ENCODE measurements at places on chromosomes 1 and 21.

DNA sequence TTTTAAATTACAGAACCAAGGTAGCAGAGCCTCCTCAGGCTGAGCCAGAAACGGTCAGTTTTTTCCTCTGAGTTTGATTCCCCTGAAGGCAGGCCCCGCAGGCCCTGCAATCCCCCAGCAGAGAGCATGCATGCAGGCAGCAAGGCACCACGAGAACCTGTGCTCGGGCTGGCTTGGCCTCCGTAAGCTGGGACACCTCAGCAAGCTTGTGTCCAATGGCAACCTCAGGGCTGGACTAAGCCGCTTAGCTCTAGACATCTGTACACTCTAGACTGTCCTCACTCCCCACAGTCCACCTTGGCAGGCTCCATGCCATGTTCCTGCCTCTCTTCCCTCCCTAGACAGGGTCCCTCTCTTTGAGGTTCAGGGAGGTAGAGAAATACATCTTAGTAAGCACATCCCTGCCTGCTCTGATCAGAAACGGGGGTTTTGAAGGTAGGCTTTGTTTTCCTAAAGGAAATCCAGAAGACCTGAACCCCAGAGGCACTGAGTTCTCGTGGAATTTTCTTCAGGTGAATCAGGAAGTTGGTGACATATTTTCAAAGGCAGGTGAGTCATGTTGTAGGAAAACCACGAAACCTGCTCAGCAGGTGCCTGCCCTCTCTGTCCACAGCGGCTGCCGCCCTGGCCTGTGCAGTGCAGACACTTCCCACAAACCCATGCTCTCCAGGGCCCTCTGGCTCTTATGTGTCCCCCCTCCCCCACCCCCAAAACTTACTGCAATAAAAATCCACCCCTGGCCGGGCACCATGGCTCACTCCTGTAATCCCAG, 7.0 kb downstream of the TMEM63A start:
- DNase-seq, result no peak

DNA sequence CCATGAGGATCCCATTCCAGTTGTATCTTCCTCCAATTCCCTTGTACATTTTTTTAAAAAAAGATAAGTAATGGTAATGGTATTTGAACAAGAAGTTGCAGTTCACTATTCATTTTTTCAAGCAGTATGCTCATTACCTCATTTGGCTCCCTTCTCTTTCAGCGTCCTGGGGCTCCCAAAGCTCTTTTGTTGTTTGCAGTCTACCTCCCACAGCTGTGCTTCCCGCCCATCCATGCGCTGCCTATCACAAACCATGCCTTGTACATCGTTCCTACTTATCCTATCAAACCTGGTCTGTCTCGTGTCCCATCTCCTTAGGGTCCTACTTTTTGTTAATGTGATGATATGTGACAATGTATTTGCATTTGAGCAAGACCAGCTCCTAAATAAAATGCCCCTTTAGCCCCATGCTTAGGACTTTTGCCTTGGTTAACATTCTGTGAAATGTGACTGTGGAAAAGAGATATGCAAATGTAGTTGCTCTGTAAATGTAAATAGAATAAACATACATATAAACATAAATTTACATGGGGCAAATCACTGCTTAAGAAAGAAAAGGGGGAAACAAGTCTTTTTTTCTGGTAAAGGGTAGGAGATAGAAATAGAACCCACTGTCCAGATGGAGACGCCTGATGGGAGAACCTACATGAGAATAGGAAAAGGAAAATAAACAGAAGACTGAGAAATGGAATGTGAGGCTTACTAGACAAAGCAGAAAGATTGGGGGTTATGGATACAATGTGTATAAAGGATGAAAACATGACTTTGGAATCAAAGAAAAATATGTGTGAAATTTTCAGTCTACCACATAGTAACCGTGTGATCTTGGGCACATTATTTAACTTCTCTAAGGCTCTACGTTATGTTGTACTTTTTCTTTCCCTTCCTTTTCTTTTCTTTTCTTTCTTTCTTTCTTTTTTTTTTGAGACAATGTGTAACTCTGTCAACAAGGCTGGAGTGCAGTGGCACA, 59.8 kb upstream of the PLXNA2 start:
- no peak for DNase-seq

DNA sequence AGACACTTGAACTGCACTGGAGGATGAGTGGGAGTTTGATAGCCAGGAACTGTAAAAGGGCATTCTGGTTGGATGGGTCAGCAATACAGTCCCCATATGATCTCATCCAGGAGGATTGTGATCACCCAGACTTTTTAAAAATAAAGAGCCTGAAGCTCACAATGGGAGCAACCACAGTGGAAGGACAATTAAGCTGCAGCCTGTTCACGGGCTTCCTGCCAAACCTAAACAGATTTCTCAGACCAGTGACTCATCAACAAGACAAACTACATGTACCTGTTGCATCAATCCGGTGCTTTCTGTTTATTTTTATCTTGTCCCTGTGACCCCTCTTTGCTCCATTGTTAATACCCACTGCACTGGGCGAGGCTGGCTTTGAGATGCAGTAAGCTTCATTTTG, 52.3 kb downstream of the PAPPA2 start:
- DNase-seq, result no peak

DNA sequence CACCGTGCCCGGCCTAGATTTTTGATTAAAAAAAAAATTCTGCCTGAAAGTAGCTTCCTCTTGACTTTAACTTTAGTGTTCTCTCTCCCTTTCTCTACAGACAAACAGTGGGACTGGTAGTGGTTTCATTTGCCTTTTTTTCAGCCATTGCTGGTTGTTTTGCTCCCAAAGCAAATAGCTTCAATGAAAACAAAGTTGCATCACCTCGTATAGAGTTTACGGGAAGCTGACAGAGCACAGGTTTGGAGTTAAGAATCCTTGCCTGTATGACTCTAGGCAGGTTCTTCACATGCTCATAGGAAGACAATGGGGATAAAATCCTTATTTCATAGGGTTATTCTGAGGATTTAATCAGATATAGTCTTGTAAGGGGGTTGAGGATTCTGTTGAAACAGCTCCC, 21.6 kb downstream of the AADACL4 start:
- no peak for DNase-seq

GRCh38 chr1:6960291-6960811, 175.1 kb downstream of the CAMTA1 start:
- DNase-seq, result no peak

GRCh38 chr1:205700865-205701401, 20.6 kb upstream of the SLC45A3 start:
- DNase-seq, result no peak

DNA sequence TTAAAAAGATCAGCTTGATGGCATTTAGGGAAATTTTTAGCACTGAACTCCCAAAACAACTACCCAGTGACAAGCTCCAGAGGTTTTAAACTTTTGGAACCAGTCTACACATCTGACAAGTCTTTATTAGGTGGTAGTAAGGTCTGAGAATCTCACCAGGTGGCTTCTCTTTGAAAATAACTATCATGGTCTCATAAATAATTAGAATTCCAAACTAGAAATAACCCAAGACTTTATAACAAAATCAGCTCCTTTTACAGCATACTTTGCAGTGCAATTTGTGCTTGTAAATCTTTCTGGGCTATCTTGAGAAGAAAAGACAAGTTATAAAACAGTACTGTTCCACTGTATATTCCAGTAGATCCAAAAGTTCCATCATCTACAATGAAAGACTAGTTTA, 108.7 kb downstream of the LTN1 start:
- no peak for DNase-seq

DNA sequence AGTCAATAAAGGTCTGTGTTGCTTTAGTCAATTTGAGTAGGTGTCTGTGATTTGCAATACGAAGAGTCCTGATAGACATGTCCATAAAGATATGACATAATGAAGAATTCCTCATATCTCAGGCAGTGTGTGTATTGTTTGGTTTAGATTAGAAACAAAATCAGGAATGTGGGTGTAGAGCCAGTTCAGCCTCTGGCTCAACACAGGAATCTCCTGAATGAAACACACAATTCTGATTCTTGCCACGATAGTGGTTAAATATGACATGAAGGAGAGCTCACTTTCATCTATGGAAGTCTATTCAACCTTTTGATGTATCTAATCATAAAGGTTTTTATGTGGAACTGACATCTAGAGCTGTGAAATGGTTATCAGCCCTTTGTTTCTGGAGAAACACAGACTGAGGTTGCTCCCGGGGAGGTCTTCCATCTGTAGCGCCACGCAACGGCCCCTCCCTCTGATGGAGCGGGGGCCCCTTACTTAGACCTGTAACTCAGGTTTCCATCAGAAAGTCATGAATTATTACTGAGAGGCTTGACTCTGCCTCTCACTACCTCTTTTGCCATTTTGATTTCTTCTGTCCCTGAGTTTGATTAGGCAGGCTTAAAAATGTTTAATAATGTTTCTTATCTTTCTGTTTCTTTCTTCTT, 19.5 kb downstream of the TSPAN2 start:
- no peak for DNase-seq

DNA sequence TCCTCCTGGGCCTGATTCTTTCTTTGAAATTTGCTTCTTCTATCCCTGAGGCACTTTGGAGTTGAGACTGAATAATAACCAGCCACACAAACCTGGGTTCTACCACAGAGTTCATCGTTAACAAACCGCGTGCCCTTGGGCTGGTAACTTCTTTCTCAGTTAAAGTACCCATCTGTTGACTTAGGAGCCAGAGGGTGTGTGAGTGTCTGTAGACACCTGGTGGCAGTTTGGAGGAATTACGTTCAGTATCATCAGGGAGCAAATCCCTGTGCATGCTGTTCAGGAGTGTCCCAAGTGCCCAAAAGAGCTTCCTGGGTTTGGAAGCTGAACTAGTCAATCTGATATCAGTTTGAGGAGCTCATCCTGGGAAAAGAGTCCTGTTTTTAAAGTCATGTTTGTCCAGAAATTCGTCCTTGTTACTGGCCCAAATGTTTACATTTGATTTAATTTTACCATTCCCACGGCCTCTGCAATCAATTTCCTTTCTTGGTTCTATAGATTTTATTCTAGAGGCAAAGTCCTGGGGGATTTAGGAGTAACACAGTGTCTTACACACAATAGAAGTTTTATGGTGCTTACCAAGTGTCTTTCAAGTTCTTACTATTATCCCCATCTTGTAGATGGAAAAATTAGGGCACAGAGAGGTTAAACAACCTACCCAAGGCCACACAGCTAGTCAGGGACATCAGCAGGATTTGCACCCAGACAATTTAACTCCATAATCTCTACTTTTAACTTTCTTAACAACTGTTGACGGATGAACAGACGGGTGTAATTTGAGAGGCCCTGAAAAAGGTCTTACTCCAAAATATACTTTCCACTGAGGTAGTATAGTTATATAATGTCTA, 26.7 kb upstream of the RPTN start:
- DNase-seq, result peak; percentile 8

DNA sequence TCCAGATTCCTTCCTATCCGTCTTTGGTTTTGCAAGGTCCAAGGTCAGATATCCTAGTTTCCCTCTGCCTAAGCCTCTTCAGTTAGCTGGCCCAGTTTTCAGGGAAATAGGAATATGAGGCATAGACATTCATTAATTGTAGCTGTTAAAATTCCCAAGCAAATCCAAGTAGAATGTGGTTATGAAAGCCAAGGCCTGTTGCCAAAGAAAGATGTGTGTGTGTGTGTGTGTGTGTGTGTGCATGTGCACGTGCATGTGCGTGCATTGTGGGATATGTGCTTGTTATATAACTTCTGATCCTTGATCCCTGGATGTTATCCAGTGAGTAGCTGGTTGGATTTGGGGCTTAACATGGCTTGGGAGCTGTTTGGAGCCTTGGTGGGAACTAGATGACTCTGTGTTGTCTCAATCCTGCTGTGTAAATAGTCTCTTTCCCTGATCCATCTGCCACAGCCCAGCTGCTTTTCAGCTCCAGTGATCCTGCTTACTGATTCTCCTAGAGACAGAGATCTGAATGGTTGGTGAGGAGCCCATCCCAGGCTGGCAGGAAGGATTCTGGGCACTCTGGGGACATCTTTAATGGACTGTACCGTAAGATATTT, 70.6 kb upstream of the GCLM start:
- DNase-seq, result no peak

DNA sequence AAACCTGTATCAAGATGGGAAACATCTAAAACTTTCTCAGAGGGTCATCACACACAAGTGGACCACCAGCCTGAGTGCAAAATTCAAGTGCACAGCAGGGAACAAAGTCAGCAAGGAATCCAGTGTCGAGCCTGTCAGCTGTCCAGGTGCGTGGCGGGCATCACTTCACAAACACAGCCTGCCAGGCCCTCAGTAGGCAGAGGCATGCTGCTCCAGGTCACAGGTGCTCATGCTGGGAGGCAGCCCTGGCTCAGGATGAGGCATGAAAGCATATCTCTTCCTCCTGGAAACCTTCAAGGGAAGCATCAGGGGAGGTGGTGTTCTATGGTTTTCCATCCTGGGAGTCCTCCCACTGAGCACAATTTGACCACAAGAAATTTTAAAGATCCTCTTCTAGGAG, 6.3 kb downstream of the CD2 start:
- no peak for DNase-seq

DNA sequence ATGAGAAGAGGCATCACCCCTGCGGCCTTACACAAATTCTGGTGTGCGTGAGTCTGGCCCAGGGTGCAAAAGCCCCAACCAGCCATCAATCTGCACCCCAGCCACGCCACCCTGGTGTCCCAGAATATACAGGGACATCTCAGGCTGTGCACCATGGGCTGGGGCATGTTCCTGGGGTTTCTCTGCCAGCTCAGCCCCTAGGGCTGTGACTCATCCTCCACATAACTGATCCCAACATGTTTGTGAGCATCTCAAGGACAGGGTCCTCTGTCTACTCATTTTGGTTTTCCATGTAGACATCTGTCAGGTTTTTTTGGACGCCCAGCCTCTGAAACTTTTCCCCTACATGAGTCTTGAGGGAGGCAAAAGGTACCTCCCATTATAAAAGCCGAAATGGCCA, 511 bp downstream of the ZNF683 start:
- DNase-seq, result no peak

- DNase-seq, result no peak
Observed at GRCh38 chr21:41393876-41394465, 32.1 kb upstream of the MX1 start.

DNA sequence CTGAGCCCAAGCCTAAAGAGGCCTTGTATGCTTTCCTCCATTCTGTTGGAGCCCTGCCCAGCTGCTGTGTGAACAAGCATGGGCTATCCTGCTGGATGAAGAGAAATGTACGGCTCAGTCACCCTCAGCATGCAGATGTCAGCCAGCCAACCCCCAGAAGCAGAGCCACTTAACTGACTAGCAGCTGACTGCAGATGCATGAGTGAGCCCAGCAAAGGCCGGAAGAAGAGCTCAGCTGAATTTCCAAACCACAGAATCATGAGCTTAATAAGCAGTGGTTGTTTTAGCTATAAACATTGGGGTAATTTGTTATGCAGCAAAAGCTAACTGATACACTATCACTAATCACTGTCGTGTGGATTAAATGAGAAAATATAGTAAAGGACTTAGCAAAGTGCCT, 39.0 kb downstream of the FOXO6 start:
- no peak for DNase-seq

DNA sequence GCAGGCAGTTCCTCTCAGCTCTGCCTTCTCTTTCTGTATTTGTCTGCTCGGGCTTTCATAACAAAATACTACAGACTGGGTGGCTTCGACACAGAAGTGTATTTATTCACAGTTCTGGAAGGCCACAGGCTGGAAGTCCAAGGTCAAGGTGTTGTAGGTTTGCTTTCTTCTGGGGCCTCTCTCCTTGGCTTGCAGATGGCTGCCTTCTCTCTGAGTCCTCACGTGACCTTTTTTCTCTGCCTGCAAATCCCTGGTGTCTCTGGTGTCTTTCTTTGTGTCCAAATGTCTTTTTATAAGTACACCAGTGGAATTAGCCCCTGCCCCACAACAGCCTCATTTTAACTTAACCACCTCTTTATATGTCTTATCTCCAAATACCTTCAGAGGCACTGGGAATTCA, 250.0 kb downstream of the TM2D1 start:
- DNase-seq, result no peak

Data from T-helper 1 cell (primary cell).